ENCODE measurements at places on chromosomes 4 and X.

DNA sequence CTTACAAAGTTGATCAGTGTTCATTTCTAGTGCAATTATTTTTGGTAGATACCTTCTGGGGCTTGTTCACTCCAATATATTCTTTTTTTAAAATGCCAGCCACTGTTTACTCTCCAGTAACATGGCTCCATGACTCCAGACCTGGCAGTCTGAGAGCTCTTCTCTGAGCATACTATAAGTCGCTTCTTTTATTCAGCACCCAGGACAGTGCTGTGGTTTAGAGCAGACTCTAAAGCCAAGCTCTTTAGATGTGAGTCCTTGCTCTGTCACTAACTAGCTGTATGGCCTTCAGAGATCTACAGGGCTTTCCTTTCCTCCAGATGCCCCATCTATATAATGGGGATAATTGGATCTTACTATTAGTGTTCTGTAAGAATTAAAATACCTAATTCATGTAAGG lies 200.2 kb upstream of the FAM241A start:
- no peak for DNase-seq

DNA sequence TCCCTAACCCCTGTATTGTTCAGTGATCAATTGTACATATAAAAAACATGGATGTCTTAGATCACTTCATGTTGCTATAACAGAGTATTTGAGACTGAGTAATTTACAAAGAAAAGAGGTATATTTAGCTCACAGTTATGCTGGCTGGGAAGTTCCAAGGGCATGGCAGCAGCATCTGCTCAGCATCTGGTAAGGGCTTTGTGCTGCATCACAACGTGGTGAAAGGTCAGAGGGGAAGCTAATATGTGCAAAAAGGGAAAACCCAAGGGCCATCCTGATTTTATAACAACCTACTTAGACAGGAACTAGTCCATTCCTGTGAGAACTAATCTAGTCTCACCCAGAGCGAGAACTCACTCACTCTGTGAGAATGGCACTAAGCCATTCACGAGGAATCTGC lies 128.2 kb upstream of the OTUD4 start:
- no peak for DNase-seq

DNA sequence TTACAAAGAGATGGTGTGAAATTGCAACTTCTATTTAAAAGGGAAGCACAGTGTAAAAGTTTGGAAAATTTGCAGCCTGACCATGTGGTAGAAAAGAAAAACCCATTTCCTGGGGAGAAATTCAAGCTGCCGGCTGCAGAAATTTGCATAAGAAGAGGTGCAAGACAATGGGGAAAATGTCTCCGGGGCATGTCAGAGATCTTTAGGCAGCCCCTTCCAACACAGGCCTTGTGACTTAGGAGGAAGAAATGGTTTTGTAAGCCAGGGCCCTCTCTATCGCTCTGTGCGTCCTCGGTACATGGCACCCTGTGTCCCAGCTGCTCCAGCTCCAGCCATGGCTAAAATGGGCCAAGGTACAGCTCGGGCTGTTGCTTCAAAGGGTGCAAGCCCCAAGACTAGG lies 40.4 kb downstream of the CCDC158 start:
- DNase-seq = no peak

- no peak for DNase-seq
These were observed 105.6 kb downstream of the EFNB1 start for GRCh38 chrX:68934421-68934820.

DNA sequence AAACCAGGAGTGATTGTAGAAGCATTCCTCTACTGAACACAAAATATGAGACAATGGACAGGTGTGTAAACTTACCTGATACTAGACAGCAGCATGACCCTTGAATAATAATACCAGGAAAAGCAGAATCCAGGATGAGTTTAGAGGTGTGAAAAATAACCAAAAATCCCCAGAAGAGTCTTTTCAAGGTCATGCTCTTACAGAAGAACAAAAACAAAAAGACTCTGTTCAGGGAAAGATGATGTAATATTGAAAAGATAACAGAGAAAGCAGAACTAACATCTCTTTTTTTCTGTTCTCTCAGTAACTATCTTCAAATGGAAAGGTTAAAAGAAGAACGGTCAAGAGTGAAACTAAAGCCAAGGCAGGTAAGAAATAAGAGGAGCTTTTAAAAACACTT lies 14.0 kb upstream of the ARHGAP10 start:
- DNase-seq = no peak

DNA sequence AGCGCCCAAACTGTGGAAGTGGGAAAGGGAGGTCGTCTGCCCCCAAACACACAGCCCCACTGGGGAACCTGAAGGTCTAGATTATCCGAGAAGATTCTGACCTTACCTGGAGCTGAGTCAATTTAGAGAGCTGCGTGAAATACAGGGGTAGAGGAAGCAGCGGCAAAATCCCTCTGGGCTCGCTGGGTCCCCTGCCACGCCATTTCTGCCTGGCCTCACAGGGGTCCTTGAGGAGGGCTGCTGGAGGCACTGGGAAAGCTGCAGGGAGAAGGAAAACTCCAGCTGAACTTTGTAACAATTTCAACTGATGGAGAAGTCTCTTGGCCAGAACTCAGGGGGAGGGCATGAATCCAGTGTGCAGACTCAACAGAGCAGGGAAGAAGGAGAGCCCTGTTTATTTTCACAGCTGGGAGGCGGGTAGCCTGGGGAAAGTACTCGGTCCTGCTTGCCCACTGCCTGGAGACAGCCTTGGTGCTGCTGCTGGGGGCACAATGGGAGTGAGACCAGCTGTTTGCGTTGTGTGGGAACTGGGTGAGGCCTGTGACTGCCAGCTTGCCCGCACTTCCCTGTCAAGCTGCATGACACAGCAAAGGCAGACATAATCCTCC lies 93.2 kb upstream of the MAPK10 start:
- DNase-seq = no peak

DNA sequence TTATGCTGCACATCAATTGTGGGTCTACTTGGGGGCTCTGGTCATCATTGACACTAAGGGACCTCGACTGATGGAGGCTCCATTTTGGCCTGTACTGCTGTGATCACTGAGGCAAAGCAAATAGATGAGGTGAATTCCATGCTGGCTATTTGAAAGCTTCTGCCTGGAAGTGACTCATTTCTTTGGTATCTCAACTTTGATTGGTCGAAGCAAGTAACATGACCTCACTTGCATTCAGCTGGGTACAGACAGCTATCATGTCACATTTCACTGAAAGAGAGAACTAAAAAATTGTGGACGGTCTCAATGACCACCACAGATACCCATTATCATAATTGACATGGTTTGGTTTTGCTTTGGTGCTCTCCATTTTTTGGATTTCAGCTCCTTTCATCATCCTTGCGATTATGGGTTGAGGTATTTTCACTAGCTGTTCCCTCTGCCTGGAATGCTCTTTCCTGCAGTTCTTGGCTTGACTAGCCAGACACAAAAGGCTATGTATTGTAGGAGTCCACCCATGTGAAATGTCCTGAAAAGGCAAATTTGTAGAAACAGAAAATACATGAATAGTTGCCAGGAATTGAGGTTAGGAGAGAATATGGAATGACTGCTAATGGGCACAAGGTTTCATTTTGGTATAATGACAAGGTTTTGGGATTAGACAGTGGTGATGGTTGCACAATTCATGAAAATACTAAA lies 369.2 kb upstream of the LCORL start:
- DNase-seq = no peak

- no peak for DNase-seq
These were observed 37.3 kb downstream of the AGA start for GRCh38 chr4:177404986-177405385.

DNA sequence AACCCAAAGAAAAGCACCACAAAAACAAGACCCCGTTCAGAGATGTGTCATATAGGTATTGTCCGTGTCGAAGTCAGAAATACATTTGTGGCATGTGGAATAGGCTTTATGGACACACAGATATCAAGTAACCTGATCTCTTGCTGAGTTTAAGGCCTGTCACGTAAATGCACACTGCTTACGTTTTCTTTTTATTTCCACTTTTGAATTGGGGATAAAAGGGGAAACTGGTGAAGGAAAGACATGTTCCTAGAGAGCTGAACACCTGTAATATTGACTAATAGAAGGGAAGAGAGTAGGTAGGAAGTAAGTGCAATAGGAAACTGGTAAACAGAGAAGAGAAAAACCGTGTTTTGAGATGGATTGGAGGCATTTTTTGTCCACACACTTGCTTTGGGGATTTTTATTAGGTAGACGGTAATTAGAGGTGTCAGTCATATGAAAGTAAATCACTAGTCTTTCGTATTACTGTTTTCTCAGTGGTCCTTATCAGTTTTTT lies 24.9 kb downstream of the TMEM131L start:
- no peak for DNase-seq

DNA sequence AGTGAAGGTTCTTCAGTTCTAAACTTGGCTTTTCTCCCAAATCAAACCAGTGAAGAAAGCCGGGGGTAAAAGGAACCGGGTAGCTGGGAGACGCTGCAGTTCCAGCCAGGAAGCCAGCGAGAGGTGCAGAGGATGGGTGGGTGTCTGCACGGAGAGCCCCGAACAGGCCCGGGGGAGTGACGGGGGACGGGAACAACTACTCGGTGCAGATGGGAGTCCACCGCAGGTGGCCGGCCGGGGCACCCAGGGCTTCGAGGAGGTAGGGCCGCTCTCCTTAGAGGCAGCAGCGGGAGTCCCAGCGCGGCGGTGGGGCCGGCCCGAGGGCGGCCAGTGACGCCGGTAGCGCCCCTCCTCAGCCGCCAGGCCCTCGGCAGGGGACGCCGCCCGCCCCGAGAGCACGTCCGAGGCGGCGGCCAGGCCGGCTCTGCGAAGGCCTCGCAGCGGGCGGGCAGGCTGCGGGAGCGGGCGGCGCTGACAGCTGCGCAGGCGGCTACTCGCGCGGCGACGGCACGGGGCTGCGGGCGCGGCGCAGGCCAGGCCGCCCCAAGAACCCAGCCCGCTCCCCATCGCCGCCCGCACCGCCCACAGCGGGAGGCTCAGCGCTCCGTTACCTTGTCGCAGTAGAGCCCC lies 449 bp downstream of the FBXL5 start:
- peak; percentile 31 for DNase-seq

GRCh38 chr4:36288731-36289426 lies 7.5 kb downstream of the DTHD1 start:
- no peak for DNase-seq

Measured in stimulated activated CD4-positive, alpha-beta T cell treated with anti-CD3 and anti-CD28 coated beads, Interleukin-2, amount 100 ng/mL, for 48 hours (primary cell).